ENCODE measurements at places on chromosomes 4 and X.
A peak's percentile ranks its signal among the peaks of the same experiment; 100 is the strongest.

DNA sequence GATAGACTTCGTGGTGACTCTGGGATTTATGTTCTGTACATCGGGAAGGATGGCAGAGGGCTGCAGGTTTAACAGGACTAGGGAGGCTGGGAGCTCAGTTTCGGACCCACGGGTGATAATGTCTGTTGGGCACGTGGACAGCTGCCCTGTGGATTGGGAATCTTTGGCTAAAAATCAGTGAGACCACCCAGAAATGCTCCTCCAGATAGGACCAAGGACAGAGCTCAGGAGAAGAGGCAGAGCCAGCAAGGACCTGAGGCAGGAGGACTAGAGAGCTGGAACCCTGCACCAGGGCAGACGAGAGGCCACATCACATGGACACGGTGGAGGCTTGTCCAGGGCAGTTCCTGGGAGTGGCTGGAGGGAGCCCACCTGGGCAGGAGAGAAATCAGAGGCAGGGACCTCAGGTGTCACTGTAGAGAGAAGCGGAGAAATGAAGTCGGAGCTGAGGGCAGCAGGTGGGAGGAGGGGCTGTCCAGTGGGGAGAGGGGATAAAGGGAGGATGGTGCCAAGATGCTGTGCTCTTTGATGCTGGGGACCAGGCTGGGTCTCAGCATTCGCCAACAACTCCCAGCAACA is 79.2 kb downstream of the CPZ start:
- no peak for DNase-seq

DNA sequence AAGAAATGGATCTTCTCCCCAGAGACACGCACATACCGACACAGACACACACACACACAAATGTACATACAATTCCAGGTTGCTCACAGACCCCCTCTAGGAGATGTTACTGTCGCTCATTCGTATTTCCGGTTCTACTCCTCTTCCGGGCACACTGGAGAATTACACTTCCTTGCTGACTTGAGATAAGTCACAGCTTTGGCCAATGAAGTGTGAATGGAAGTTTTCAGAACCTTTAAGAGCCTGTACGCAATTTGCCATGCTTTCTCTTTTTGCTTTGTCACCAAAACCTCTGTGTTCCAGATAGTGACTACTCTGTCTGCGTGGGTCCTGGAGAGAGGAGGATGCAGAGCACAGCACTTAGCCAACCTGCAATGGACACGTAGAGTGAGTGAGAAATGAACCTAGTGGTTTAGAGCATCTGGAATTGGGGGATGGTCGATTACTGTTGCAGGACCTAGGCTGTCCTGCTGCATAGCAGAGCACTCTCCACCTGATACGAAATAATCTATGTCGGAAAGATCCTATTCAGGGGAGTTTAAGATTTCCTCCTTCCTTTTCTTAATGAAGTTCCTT is 239.5 kb upstream of the TET2 start:
- no peak for DNase-seq

GRCh38 chr4:40856277-40856839 is 106.6 kb downstream of the NSUN7 start:
- no peak for DNase-seq

DNA sequence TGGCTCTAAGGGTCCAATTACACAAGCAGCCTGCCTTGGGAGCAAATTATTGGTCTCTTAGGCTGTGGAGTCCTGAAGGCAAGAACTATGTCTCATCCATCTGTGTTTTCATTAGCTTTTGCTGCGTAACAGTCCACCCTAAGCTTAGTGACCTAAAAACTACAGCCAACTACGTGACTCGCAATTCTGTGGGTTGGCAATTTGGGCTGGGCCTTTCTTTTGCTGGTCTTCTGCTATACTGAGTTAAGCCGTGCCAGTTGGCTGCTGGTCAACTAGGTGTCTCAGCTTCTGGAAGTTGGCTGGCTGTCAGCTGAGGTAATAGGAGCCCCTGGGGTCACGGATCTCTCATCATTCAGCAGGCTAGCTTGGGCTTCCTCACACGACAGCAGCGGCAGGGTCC is 205.6 kb upstream of the S100G start:
- DNase-seq, result no peak

- no peak for DNase-seq
Measured at GRCh38 chr4:109982521-109982920, 69.8 kb downstream of the EGF start.

- DNase-seq, result no peak
Measured at GRCh38 chr4:39133623-39134022, 48.7 kb upstream of the WDR19 start.

- DNase-seq, result no peak
Measured at GRCh38 chrX:3160756-3161155, 119.5 kb downstream of the ARSF start.

- peak; percentile 81 for DNase-seq
Measured at GRCh38 chr4:75630174-75630936, at the start of gene CDKL2. Gene CDKL2 (minus strand): TSS chr4:75630528. CDS start chr4:75625988, 4,540 bp downstream.

DNA sequence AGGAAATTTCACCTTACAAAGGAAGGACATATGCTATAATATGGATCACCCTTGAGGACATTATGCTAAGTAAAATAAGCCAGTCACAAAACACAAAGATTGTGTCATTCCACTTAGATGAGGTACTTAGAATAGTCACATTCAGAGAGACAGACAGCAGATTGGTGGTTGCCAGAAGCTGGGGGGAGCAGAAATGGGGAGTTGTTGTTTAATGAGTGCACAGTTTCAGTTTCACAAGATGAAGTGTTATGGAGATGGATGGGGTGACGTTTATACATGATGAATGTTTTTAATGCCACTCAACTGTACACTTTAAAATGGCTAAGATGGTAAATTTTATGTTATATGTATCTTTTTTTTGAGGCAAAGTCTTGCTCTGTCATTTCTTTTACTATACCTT is 14.8 kb upstream of the SPON2 start:
- DNase-seq, result peak; percentile 27

DNA sequence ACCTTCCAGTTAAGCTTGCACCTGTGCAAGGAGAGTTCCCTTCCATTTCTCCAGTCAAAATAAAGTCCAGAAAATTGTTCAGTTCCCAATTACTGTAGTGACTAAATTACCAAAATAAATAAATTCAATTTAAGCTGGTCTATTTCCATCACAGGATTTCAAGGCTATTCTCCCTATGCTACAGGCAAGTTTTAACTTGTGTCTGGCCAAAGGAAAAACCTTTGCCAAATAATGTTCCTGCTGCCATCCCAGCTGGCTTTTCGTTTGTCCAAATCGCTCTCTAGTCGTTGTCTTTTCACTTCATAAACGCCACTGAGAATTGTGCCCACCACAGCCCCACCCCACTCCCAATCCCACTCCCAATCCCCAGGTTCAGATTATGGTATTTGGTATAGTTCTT is 2.4 kb downstream of the KCTD8 start:
- DNase-seq, result no peak

DNA sequence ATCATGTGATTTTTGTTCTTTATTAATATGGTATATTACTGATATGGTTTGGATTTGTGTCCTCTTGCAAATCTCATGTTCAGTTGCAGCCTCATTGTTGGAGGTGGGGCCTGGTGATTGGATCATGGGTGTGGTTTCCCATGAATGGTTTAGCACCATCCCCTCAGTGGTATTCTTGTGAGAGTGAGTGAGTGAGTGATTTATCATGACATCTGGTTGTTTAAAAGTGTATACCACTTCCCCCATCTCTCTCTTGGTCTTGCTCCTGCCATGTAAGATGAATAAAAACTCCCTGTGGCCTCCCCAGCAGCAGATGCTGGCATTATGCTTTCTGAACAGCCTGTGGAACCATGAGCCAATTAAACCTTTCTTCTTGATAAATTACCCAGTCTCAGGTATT is 111.5 kb downstream of the TAB3 start:
- no peak for DNase-seq

DNA sequence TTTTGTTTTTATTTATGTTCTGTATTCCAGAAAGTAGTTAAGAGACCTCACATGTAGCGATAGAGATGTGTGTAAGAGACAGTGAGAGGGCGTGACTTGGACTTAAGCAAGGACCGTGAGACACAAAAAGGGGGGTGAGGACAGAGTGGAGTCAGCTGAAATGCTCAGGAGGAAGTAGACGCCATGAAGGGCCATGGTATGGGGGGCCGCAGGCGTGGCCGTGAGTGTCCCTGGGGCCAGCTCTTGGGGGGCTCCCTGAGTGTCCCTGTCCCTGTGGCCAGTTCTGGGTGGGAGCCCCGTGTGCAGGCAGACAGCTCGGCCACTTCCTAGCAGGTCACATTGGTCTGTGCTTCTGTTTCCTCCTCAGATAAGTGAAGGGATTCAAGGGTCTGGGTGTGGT is 23.0 kb upstream of the MSANTD1 start:
- peak; percentile 85 for DNase-seq

DNA sequence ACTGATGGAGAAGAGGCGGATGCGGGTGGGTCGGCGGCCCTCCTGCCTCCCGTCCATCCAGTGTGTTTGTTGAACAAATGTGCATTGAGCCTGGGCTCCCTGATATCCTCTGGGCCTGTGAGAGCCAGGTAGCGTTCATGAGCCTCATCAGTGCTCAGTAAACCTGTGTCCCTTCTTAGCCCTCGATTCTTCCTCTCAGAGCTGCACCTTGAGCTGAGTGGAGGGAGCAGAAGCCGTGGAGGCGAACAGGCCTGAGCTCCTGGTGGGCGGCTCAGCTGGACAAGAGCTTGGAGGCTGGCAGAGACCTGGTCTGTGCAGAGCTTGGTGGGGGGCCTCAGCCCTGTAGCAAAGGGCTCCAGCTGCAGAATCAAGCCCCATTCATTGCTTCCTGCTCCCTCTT is 112.1 kb downstream of the SORCS2 start:
- no peak for DNase-seq

- no peak for DNase-seq
Measured at GRCh38 chr4:172716291-172716690, 452.3 kb upstream of the GALNT7 start.

DNA sequence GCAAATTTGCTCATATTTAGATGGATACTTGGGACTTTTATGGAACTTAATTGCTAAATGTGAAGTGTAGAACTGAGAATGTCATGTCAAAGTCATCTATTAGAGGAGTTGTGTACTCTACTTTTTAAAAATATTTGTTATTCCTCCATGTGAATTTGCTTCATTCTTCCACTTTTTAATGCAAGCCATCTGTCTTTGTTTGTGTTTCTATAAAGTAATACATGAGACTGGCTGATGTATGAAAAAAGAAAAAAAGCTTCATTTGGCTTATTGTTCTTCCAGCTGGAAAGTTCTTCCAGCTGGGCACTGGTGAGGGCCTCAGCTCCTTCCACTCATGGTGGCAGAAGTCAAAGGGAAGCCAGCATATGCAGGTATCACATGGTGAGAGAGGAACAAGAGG is 114.6 kb upstream of the GRID2 start:
- no peak for DNase-seq

DNA sequence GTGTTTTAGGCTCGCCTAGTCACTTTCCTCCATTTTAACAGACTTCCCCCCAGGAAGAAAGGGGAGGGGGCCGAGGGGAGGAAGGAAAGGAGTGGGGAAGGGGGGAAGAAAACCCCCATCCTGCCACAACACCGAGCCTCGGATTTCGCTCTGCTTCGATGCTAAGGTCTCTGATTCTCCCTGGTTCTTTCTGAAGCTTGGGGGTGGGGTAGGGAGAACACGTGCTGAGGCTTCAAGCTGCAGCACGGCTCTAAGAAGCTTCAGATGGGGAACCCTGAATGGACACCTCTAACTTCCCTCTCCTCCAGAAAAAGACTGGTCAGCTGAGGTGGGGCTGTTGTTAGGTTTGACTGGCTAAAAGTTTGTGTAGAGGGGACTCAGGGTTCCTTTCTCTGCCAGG is 61.8 kb downstream of the RHOH start:
- peak; percentile 25 for DNase-seq

DNA sequence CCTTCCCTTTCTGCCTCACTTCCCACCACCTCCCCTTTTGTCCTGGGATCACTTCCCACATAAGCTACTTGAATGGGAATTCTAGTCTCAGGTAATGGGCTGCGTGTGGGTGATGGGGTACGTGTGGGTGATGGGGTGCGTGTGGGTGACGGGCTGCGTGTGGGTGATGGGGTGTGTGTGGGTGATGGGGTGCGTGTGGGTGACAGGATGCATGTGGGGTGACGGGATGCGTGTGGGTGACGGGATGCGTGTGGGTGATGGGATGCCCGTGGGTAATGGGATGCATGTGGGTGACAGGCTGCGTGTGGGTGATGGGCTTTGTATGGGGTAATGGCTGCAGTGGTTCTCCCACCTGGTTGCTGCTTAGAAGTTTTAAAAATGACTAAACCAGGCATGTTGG is 43.6 kb downstream of the EVC2 start:
- DNase-seq, result no peak

- peak; percentile 77 for DNase-seq
Measured at GRCh38 chr4:145012841-145013240, 85.2 kb downstream of the ANAPC10 start.

- DNase-seq, result peak; percentile 69
Measured at GRCh38 chr4:110970642-110971041, 347.8 kb upstream of the PITX2 start.

GRCh38 chr4:39062770-39063097 is 702 bp downstream of the KLHL5 start:
- DNase-seq, result no peak

DNA sequence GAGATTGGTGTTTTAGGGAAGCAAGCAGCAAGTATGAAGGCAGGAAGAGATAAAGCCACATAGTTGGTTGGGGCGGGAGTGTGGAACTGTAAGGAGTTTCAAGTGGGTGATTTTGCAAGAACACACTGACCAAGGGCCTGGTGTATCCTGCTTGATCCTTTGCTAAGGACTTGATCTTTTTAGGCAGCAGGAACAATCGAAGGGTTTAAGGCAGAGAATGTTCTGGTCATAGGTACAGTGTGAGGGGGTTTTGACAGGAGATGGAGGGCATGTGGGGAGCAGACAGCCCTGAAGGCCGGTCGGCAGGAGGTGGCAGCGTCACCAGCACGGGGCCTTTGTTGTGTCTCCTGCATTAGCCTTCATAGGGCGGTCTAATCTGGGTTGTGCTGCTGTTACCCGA is 54.7 kb downstream of the FAM193A start:
- peak; percentile 29 for DNase-seq

DNA sequence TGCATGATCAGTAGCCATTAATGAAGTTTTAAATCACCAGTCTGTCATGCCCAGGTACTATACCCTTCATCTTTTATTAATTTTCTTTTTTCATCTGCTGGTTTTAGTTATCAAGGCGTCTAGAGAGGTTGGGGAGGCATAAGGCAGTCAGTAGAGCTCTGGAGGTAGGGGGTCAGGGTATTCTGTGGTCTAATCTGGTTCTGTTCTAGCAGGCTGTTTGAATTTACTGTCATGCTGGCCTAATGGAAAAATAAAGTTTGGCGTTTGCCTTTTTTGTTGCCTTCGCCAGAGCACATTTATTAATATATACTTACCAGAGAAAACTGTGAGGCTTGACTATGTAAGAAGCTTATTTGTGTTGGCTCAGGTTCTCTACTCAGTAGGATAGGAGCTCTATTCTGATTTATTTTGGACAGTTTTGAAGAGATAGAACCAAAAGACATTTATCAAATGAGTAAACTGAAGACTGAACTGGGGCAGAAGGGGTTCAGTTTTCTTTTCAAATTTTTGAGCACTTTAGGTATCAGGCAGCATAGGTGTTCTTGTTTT is 46.9 kb downstream of the TMEM131L start:
- DNase-seq, result no peak

GRCh38 chr4:149830823-149831222 is 15.2 kb upstream of the IQCM start:
- no peak for DNase-seq
